ENCODE measurements at places on chromosomes 12 and 14.

GRCh38 chr12:517538-517937, 57.8 kb downstream of the B4GALNT3 start:
- DNase-seq, result no peak

- no peak for DNase-seq
Observed at GRCh38 chr12:41683513-41684240, 461.0 kb downstream of the GXYLT1 start.

DNA sequence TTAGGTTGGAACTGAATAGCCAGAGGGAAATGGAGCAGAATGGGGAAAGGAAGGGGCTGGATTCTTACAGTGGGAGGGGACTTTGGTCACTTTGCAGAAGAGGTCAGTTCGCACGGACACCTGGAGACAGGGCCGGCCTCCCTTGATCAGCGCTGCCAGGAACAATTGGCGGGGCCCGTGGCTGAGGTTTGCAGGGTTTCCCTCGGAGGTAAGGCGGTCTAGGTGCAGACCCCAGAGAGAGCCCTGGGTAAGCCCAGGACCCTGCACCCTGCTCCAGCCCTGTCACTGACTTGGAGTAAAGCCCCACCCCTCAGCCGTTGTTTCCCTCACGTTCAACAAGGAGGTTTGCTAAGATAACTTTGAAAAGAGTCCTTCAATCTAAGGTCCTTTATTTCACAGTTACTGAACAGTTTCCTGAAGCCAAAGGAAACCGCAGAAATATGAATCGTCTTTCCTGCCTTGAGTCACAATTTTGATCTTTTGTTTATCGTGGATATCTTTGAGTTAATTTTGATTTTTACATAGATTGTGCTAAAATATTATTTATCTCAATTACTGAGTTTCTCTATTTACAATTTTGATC, 231.4 kb upstream of the RTL1 start:
- DNase-seq, result no peak

DNA sequence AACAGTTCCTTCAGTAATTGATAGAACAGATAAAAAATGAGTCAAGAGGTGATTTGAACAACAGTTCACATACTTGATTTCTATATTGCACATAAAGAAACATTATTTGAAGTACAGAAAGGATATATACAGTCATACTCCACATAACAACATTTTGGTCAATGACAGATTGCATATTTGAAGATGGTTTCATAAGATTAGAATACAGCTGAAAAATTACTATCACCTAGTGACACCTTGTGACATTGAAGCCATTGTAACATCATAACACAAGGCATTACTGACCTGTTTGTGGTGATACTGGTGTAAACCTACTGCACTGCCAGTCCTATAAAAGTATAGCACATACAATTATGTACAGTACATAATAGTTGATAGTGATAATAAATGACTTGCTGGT, 43.1 kb upstream of the ABCC9 start:
- DNase-seq, result no peak

- no peak for DNase-seq
Observed at GRCh38 chr12:106519607-106520021, 63.2 kb upstream of the RFX4 start.

DNA sequence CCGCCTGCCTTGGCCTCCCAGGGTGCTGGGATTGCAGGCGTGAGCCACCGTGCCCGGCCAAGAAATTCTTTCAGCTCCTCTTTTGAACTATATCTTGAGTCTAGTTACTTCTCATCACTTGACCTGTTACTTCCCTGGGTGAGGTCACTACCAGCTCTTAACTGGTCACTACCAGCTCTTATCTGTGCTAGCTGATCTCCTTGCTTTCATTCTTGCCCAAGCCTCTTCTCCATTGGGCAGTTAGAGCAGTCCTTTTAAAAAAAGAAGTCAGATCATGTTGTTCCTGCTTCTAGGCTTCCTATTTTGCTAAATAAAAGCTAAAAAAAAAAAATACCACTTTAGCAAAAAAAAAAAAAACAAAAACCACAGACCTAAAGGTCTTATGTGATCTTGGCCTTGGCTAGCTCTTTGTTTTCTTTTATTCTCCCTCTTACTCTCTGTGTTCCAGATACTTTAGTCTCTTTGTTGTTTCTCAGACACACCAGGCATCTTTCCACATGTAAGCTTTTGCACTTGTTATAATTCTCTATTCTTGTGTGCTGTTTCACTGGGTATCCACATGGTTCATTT, 63.5 kb downstream of the RAD51B start:
- DNase-seq, result no peak

- no peak for DNase-seq
Observed at GRCh38 chr12:12366701-12367481, 10.0 kb downstream of the BORCS5 start.

DNA sequence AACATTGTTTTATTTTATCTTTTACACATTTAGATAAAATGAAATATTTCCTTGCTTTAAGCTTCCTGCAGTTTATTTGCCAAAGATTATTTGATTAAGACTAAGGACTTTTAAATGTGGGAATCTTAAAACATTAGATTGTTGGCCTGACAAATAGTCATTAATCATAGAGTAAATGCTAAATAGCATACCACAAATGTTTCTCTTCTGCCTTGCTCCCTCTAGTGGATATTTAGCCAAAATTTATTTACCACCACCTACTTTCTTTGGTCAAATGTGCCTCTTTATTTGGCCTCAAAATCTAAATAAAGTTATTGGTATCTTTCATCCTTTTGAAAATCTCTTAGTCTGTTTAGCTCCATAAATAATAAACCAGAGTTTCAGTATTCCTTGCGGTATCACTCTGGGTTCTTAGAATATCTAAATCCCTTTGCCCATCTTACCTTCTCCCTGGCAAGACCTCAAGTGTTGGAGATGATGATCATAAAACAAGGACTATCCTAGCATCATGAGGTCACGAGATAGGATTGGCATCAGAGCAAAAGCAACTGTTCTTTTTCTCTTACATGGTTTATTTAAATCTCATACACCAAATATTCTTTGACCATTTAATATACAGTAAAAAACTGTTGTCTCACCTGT, 150.6 kb upstream of the AEBP2 start:
- no peak for DNase-seq

GRCh38 chr14:55717621-55718020, 137.6 kb downstream of the KTN1 start:
- DNase-seq, result no peak

Data from activated CD8-positive, alpha-beta memory T cell treated with anti-CD3 and anti-CD28 coated beads for 1 hour (primary cell).